Psoas muscle (tissue), 8 donors: ENCODE measurements at places on chromosomes 12 and 14. TPM values are rescaled to one million over a fixed set of nuclear protein-coding genes. Genes with fewer than 3 reads are reported as not detected.

GRCh38 chr14:65290830-65291229 is 121.7 kb upstream of the FUT8 start:
- no peak overlapping the region for H3K27ac ChIP-seq
- DNase-seq, result no peak
- no peaks in the 10 kb centered on the region for H3K4me1 ChIP-seq
- H3K27me3 ChIP-seq, result no peaks in the 10 kb centered on the region

DNA sequence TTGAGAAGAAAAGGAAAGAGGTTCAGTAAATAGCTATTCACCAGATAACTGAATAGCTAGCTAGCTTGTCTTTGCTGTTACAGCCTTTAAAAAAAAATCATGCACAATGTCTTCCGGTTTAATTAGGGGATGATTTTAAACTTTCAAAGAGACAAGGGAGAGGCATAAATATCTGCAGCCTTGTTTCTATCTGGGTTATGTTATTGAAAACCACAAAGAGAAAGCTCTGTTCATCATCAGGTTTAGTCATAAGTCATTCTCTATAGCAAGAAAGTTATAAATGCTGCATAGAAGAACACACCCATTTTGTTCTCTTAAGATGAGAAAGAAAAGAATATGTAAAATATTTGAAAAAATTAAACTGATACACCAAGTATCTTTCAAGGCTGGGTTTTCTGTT is 1046.9 kb downstream of the AACS start:
- no peak overlapping the region for H3K4me3 ChIP-seq
- no peaks in the 10 kb centered on the region for H3K4me1 ChIP-seq
- no peak for DNase-seq
- H3K27me3 ChIP-seq, result no peaks in the 10 kb centered on the region
- no peaks in the 10 kb centered on the region for H3K36me3 ChIP-seq

- no peaks in the 10 kb centered on the region for H3K36me3 ChIP-seq
- H3K4me3 ChIP-seq, result no peak overlapping the region
- no peaks in the 10 kb centered on the region for H3K27me3 ChIP-seq
- no peak overlapping the region for H3K27ac ChIP-seq
- H3K4me1 ChIP-seq, result no peaks in the 10 kb centered on the region
Observed at GRCh38 chr12:116442946-116443345, 116.2 kb upstream of the MAP1LC3B2 start.

GRCh38 chr14:91315844-91316267 is 71.4 kb upstream of the GPR68 start:
- no peak overlapping the region for H3K27ac ChIP-seq
- H3K27me3 ChIP-seq, result no peaks in the 10 kb centered on the region
- H3K4me1 ChIP-seq, result no peaks in the 10 kb centered on the region
- DNase-seq, result no peak

Gene P2RX2
- total RNA-seq, result not detected

Gene HCAR1
- total RNA-seq, result not detected
